ENCODE measurements at places on chromosomes 16 and 17.

DNA sequence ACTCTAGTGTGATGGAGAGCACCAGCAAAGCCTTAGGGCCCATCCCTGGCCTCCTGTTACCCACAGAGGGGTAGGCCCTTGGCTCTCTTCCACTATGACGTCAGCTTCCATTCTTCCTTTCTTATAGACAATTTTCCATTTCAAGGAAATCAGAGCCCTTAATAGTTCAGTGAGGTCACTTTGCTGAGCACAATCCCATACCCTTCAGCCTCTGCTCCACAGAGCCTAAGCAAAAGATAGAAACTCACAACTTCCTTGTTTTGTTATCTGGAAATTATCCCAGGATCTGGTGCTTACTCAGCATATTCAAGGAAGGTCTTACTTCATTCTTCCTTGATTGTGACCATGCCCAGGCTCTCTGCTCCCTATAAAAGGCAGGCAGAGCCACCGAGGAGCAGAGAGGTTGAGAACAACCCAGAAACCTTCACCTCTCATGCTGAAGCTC, at the start of gene CCL8:
Gene CCL8 (plus strand): TSS at position 397 of the 445 bp plus-strand sequence. CDS start 67 bp downstream, outside the sequence.
- DNase-seq, result no peak

GRCh38 chr17:78589885-78590284, 12.7 kb upstream of the DNAH17 start:
- DNase-seq, result no peak

DNA sequence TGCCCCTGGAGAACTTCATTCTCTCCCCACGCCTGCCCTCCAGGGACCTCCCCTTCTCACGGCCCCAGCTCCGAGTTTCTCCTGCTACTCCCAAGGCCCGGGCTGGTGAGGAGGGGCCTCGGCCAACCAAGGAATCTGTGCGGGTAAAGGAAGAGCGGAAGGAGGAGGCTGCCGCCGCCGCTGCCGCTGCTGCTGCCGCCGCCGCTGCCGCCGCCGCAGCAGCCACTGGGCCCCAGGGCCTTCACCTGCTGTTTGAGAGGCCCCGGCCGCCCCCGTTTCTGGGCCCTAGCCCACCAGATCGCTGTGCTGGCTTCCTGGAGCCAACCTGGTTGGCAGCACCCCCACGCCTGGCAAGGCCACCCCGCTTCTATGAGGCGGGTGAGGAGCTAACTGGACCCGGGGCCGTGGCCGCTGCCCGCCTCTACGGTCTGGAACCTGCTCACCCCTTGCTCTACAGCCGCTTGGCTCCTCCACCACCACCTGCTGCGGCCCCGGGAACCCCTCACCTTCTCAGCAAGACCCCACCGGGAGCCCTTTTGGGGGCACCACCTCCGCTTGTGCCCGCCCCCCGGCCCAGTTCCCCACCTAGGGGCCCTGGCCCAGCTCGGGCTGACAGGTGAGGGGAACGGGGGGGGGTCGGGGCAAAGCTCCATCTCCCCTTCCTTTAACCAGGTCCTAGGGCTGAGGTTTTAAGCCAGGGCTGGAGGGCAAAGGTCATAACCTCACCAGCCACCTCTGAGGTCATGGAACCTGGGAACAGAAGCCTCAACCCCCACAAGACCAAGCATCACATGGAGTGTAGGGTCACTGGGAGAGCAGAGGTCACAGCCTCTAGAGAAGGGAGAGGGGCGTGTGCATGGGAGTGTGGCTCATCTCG, 11.0 kb downstream of the FBRS start:
- no peak for DNase-seq

DNA sequence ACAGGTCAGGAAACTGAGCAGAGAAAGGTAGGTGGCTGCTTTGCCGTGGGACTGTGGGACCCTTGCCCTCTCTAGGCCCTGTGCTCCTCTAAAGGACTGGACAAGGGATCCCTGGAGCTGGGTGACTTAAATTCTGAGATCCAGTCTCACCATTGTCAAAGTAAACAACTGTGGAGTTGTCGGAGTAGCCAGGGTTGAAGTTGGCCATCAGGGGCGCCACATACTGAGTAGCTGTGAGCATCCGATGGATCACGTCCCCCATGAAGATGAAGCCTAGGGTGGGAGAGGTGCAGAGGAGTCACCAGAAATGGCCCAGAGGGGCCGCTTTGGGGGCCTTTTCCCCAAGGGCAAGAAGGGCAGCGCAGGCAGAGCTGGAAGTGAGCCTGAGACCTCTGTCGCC, 43.5 kb downstream of the PLXDC1 start:
- no peak for DNase-seq

All from NCI-H510A (cell line).